ENCODE measurements at places on chromosomes 16 and 17.
A peak's percentile ranks its signal among the peaks of the same experiment; 100 is the strongest.

GRCh38 chr16:79165079-79165478 lies 435.5 kb downstream of the MAF start:
- no peak for DNase-seq

- no peak for DNase-seq
Measured at GRCh38 chr17:72349011-72349410, 228.2 kb downstream of the SOX9 start.

- no peak for DNase-seq
Measured at GRCh38 chr16:74752756-74753155, 21.9 kb downstream of the FA2H start.

DNA sequence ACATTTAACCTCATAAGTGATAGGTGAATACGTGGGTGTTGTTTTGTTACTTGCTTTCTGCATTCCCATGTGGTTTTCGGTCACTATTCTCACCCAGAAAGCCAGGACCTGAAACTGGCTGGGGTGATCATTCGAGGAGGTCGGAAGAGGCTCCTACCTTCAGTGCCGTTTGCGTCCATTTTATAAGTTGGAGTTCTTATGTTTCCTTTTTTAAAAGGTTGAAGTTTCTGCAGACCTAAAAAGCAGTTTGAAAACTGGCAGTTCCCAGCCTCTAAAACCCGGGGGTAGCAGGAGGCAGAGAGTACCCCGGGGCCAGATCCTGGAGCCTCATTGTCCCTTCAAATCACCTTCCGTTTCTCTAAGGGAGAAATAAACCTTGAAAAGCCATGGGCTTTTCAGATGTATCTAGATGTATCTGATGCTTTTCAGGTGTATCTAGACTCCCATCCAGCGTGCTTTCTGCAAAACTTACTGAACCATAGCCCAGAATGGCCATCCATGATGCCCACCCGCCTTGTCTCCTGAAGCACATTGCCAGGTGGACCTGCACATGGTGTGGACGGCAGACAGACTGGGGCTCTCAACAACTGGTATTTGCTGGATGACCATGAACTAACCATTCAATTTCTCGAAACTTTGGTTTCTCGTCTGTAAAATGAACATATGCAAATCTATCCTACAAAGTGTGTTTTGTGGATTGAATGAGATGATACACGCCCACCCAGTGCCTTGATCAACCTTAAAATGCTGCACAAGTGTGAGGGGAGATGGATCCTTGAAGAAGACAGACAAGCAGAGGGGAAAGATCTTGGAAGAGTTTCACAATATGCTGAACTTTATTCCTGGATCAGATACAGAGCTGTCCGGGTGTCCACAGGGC lies 1.3 kb downstream of the NLRC5 start:
- no peak for DNase-seq

DNA sequence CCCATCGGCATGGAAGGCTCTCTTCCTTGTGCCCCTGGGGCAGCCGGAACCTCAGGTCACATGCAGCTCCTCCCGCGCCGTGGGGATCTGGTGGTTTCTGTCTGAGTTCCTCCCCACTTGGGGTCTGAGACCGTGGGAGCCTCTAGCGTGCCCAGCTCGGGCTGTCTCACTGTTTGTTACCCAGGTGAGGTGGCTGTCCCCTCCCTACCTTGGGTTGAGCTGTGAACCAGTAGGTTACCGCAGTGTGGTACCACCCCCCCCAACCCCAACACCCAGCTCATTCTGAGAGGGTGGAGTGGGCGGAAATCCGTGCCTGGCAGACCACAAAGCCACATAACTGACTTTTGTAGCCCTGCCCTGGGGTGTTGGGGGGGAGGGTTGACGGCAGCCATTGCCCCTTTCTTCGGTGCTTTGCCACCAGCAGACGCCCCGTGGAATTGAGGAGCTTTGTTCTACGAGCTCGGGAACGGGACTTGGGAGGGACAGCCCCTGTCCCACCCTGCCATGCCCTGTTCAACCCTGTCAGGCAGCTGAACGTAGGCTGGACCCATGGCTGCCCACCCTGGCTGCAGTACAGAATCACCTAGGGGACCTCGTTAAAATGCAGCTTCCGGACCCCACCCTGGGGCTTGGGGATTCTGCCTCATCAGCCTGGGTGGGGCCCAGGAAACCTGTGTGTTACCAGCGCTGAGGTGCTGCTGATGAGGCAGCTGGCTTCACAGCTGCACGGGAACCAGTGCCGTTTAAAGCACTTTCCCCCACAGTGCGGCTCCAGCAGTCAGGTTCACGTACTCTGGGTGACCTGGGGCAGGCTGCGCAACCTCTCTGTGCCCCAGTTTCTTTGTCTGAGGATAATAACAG lies 18.5 kb downstream of the RAP1GAP2 start:
- DNase-seq, result no peak

GRCh38 chr16:22291860-22292318 lies 5.3 kb upstream of the POLR3E start:
- no peak for DNase-seq

- no peak for DNase-seq
Measured at GRCh38 chr16:51237861-51238378, 86.8 kb upstream of the SALL1 start.

GRCh38 chr16:6374821-6375220 lies 957.8 kb upstream of the RBFOX1 start:
- no peak for DNase-seq

DNA sequence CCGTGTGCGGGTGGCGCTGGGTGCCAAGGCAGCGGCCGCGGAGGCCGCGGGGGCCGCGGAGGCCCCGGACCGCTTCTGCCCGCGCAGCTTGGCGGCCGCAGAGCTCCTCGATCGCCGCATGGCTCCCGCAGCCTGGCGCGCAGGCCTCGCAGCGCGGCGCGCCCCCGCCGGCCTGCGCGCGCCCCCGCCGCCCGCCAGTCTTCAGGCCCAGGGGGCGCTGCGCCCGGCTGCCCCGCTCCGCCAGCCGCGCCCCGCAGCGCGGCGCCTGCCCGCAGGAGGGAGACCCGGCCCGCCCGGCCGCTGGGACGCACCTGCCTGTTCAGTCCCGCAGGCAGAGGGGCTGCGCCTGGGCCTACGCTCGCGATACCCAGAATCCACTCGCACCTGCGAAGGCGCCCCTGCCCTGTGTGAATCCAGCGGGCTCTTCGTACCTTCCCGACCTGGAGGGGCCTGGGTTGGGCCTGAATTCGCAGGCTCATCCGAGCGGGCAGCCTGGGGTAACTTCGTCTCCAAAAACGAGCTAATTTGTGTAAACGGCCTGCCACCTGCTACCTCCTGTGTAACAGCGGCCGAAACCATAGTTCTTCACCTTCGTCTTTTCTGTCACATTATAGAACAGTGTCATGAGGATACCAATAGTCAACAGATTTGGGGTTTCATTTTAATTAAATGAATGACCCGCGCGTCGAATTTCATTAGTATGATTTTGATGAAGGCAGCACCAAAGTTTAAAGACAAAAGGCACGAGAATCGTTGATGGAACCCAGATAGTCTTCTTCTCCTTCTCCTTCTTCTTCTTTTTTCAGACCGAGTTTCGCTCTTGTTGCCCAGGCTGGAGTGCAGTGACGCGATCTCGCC lies at the start of gene CENPV:
TSS of gene CENPV (minus strand) at position 153 of the 858 bp plus-strand sequence. CDS start at position 120, 33 bp downstream.
- DNase-seq, result peak; percentile 67

DNA sequence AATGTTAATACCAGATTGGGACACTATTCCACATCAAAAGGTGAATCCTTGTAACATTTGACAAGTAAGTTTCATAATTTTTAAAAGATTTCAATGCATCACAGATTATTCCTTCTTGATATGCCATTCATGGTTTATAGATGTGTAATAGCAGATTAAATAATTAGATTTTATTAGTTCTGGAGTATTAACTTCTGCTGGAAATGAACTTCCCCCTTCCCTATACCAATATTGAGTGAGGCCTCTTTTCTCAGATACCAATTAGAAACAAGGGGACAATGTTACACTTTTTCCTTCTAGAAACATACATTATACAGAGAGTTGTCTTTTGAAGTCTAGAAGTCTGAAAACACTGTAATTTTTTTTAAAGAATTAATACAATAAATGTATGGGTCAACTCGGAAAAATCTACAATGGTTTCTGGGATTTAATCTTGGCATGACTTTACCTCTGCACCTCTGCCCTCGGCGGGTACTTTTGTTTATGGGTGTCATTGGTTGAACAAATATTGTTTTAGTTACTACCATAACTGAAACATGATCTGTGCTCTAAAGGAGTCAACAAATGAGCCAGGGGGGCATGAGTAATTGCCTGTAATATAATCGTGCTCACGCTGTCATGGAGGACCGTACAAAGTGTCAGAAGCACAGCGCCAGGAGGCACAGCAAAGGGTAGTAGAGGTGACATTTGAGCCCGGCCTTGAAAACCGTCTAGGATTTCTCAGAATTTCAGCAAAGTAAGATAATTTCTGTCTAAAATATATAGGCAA lies 8.2 kb downstream of the LRRC37B start:
- DNase-seq, result no peak

GRCh38 chr17:17027442-17028058 lies 14.7 kb upstream of the MPRIP start:
- no peak for DNase-seq

DNA sequence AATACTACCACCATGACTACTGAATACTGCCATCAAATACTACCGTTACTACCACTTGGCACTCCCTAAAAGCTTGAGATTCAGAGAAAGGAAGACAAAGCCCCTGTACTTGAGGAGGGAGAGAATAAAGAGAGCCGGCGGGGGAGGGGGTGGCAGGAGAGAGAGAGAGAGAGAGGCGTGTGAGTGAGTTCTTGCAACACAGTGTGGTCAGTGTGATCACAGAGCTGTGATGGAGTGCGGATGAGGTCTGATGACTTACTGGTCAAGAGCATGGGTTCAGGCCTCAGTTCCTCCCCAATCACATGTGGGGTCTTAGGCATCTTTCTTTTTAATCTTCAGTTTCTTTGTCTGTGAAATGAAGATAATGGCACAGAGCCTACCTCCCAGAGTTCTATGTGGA lies 19.2 kb downstream of the PRKCB start:
- no peak for DNase-seq

DNA sequence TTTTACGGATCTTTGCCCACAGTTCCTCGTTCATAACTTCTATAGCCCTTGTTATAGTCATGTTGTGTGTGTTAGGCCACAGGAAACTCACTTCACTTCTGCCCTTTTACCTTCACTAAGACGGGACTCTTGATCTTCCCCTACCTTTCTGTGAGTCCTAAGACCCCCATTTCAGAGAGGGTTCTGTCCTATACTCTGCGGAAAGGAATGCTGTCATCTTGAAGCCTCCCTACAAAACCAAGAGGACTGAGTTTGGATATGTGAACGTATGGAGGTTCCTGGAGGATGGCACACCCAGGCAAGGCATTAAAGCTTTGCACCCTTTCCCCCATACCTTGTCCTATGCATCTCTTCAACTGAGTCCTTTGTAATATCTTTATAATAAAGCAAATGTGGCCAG lies 3.7 kb downstream of the UBB start:
- no peak for DNase-seq

DNA sequence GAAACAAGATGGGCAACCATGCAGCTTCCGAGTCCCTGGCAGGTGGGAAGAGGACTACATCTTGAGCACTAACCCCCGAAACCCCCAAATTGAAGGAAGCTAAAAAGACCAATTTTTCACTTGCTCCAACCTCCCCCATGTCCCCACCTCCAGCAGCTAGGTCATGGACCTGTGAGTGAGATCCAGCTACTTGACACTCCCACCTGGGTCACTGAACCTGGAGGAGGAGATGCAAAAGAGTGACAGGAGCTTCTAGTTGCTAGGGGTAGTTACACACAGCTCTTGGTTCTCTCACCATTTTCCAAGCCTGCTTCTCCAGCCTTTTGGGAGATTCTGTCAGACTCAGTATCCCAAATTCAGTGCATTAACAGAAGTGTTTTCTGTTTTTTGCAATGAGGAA lies 11.2 kb downstream of the PDZD9 start:
- no peak for DNase-seq

DNA sequence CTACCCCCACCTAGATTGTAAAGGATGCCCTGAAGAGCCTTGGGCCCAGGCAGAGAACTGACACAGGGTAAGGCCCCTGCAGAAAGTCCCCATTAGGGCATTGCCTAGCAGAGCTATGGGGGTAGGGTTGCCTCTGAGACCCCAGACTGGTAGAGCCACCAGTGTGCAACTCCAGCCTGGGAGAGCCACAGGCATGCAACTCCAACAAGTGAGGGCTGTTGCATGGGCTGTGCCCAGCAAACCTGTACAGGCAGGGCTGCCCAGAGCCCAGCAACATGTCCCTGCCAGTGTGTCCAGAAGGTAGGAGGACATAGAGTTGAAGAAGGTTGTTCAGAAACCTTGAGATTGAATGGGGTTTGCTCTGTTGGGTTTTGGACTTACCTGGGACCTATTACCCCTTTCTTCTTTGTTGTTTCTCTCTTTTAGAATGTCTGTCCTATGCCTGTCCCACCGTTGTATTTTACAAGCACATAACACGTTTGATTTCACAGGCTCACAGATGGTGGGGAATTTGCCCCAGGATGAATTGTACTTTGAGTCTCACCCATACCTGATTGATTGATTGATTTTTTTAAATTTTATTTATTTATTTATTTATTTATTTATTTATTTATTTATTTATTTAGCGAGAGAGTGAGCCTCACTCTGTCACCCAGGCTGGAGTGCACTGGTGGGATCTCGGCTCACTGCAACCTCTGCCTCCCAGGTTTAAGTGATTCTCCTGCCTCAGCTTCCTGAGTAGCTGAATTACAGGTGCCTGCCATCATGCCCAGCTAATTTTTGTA lies 16.4 kb downstream of the SGF29 start:
- no peak for DNase-seq

Measured in RKO (cell line).